ENCODE measurements at places on chromosomes 2 and 18.

GRCh38 chr2:54100772-54101171, 14.6 kb upstream of the ACYP2 start:
- no peak for DNase-seq

DNA sequence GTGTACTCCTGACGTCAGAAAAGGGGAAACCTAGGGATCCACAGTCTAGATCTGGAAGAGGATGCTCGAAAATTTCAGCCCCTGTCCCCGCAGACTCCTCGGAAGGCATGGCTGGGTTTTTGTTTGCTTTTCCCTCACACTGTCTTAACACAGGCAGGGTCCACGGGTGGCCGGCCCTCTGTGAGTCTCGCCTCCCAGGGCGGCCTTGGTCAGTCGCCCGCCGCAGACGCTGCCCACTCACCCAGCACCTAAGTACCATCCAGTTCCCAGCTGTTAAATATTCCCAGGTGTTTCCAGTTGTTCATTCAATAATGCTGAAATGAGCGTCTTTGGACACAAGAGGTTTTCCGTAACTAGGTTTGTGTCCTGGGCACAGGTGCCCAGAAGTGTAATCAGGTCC, 193.2 kb downstream of the TWIST2 start:
- no peak for DNase-seq

- DNase-seq = no peak
Observed at GRCh38 chr18:1663879-1664705, 759.4 kb downstream of the ADCYAP1 start.

GRCh38 chr2:127196998-127197397, 23.1 kb downstream of the CYP27C1 start:
- no peak for DNase-seq

DNA sequence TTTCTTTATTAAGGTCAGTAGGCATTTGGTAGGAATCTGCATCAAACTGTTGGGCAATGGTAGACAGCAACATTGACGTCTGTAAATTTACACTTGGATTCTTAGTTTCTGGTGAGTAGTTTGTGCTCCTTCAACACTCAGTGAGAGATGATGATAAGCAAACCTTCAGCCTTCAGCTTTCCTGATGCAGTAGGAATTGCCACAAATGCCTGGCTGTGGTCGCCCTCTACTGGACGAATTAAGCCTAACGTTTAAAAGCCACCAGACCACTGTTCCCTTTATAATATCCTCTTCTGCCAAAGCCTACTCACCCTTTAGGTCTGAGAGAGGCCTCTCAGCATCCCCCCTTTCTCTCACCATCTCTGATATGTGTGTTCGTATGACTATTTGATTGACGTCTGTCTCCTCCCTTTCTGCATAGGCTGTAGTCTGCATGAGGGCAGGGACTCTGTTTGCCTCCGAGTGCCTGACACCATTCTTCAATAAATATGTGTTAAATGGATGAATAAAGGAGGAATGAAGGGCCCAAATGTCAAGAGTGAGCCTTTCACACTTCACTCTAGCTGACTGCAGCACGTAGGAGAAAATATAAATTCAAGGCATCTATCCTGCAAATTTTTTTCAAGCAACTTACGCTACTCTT, 47.0 kb upstream of the PLEKHM3 start:
- peak; percentile 54 for DNase-seq

- peak; percentile 8 for DNase-seq
Observed at GRCh38 chr2:218860950-218861381, 1.4 kb downstream of the WNT6 start.

DNA sequence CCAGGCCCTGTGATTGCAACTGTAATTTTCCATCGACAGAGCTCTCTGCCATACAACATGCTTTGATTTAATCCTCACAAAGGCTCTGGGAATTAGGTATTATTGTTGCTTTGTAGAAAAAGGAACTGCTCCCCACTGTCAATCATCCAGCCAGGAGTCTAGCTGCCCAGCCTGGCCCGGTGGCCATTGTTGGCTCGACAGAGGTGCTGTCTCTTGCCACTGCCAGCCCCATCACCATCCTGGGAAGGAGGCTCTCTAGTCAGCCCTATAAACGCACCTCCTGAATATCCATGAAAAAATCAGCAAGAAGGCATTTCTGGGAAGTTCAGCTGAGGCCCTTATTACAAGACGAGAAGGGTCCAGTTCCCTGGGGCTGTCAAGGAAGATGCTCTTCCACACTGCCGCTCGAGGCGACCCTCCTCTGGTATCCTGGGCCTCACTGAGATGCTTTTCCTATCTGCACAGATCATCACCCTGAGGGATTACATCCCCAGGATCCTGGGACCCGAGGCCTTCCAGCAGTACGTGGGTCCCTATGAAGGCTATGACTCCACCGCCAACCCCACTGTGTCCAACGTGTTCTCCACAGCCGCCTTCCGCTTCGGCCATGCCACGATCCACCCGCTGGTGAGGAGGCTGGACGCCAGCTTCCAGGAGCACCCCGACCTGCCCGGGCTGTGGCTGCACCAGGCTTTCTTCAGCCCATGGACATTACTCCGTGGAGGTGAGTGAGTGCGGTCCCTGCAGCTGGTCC, 71.0 kb downstream of the TPO start:
- no peak for DNase-seq

GRCh38 chr2:223383315-223383714, 218.8 kb downstream of the SCG2 start:
- no peak for DNase-seq

DNA sequence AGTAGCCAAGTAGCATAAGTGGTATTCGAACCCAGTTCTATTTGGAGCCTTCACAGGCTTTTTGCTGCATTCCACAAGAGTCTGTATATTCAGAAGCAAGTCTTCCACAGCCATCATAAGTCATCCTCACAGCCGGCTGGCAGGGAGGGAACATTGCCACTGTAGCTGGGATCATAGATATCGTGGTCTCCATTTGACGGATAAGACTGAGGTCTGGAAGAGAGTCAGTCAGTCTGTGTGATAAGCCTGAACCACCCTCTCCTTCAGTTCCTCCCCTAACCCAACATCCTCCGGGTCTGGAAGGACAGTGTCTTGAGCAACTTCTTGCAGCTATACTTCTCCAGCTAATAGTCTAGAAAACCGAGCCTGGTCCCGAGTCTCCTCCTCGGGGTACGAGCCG, 17.0 kb upstream of the C1QL2 start:
- no peak for DNase-seq

- no peak for DNase-seq
Observed at GRCh38 chr2:75256485-75256884, 57.2 kb upstream of the TACR1 start.

GRCh38 chr18:54775686-54776085, 52.6 kb upstream of the RAB27B start:
- peak; percentile 60 for DNase-seq

- peak; percentile 85 for DNase-seq
Observed at GRCh38 chr2:47771211-47771610, 11.7 kb upstream of the MSH6 start.

- no peak for DNase-seq
Observed at GRCh38 chr2:212158081-212158480, 380.5 kb downstream of the ERBB4 start.

GRCh38 chr2:85933753-85934594, 45.2 kb upstream of the ST3GAL5 start:
- no peak for DNase-seq

All from fibroblast of the conjunctiva (primary cell).